Activated CD8-positive, alpha-beta memory T cell treated with anti-CD3 and anti-CD28 coated beads for 48 hours (primary cell): ENCODE measurements at places on chromosomes 16 and 17.

GRCh38 chr17:15348021-15348420, 6.6 kb upstream of the TEKT3 start:
- DNase-seq: no peak

DNA sequence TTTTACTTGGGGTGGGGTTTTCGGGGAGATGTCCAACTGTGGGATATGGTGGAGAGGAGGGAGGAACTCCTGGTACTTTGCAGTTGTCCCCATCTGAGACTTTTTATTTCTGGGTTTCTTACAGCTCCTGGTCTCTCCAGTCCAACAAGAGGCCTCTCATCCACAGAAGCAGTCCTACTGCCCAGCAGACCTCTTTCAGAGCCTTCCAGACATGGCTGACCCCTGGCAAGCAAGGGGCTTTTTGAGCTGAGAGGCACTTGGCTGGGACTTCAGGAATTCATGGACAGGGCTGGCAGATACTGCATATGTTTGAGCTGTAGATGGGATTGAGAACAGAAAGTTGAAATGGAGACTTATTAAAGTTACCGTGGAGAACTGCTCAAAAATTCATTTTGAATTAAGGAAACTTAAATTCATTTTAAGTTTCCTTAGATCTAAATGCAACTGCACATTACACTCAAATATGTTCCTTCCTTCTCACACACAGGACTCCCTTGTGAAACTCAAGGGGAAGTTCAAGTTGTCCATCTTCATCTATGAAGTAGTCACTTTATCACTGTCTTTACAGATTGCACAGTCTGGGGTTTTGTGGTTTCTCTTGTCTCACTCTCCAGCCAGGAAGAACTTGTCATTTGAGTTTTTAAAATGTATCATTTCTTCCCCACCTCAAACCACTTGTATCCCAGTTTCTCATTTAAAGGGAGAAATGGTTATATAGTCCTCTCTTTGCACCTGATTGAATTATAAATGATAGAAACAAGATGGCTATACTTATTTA, 1.1 kb downstream of the LASP1NB start:
- DNase-seq: no peak

DNA sequence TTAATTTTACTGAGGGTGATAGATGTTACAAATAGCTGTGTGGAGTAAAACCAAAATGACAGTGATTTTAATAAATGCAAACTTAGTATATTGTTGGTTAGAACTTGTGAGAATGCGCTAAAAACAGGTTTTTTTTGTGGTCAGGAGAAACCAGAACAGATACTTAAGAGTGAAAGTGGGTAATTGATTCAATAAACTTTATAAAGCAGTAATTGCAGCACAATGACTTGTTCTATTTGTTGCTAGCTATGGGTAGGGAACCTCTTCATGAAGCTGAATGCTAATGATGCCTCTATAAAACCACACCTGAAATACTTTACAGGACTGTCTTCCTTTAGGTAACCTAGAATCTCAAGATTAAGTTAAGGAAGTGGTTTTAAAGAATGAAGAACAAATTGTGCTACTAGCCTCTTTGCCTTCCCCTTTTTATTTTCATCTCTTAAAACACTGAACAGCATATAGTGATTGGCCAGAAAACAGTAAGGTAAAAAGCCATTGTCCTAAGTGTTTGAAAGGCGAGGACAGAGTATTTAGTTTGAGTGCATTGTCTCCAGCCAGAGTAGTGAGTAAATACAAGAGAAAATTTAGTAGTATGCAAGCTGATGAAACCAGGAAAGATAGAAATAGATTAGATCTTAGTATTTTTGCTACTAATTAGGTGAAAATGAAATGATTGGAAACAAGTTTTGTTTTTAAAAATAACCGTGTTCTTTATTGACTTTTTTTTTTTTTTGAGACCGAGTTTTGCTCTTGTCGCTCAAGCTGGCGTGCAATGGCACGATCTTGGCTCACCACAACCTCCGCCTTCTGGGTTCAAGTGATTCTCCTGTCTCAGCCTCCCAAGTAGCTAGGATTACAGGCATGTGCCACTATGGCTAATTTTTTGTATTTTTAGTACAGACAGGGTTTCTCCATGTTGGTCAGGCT, 6.0 kb downstream of the GGNBP2 start:
- no peak for DNase-seq

GRCh38 chr16:85650844-85651628, 37.7 kb downstream of the GINS2 start:
- no peak for DNase-seq

- DNase-seq: no peak
Observed at GRCh38 chr17:77892031-77892430, 66.5 kb upstream of the TNRC6C start.

- DNase-seq: no peak
Observed at GRCh38 chr16:72216767-72217166, 44.8 kb upstream of the PMFBP1 start.

- DNase-seq: no peak
Observed at GRCh38 chr17:73642659-73643000, 1.6 kb downstream of the SDK2 start.

- no peak for DNase-seq
Observed at GRCh38 chr17:44170499-44171201, at the start of gene ASB16. Gene ASB16 (plus strand): TSS chr17:44170704. CDS start chr17:44170790, 86 bp downstream.
